ENCODE measurements at places on chromosomes 11 and 22.

GRCh38 chr22:26838471-26838825 lies 181.1 kb downstream of the MIAT start:
- DNase-seq: no peak

GRCh38 chr22:37126383-37126782 lies 16.9 kb upstream of the TMPRSS6 start:
- DNase-seq: no peak

GRCh38 chr11:67404515-67405195 lies 772 bp downstream of the TBC1D10C start:
- no peak for DNase-seq

GRCh38 chr11:110513259-110513801 lies 83.6 kb downstream of the FDX1 start:
- DNase-seq: no peak

GRCh38 chr11:77596626-77597025 lies 6.9 kb downstream of the AQP11 start:
- DNase-seq: no peak

DNA sequence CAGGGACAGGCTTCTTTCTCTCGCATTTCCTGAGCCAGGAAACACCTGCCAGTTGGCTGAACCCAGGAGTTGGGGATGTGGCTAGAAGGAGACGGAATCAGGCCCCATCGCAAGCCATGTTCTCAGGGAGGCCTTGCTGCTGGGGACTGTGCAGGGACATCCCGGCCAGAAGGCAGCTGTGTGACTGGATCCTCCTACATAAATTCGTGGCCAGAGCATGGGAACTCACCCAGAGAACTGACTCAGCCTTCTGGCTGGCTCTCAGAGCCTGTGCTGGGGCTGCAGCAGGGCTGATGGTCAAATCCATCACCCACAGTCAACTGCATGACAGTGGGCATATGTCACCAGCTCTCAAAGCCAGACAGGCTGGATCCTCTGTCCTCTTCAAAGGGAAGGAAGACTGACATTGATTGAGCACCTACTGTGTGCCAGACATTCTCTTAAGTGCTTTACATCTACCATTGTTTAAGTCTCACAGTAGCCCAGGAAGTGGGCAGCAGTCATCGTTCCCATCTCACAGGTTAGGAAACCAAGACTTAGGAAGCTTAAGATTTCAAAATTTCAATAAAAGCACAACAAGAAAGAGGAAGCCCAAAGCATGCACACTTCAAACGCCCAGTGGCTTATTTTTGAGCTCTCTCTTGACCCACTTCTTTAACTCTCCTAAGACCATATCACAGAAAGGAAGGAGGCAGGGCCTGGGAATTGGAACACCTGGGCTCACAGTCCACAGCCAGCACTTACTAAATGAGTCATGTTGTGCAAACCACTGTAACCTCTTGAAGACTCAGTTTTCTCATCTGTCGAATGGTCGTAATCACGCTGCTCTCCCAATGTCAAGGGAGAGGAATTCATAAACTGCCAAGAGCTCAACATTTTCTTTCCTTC lies 30.9 kb upstream of the CACNG2 start:
- no peak for DNase-seq

- peak; percentile 30 for DNase-seq
Measured at GRCh38 chr11:20966489-20966888, 297.1 kb downstream of the NELL1 start.

GRCh38 chr11:121626980-121627379 lies 174.2 kb upstream of the SORL1-AS1 start:
- no peak for DNase-seq

GRCh38 chr11:7056828-7057513 lies 31.8 kb upstream of the RBMXL2 start:
- no peak for DNase-seq

- no peak for DNase-seq
Measured at GRCh38 chr11:11946180-11946579, 62.2 kb downstream of the DKK3 start.

- DNase-seq: peak; percentile 86
Measured at GRCh38 chr22:38398609-38399461, 56.2 kb downstream of the KCNJ4 start.

DNA sequence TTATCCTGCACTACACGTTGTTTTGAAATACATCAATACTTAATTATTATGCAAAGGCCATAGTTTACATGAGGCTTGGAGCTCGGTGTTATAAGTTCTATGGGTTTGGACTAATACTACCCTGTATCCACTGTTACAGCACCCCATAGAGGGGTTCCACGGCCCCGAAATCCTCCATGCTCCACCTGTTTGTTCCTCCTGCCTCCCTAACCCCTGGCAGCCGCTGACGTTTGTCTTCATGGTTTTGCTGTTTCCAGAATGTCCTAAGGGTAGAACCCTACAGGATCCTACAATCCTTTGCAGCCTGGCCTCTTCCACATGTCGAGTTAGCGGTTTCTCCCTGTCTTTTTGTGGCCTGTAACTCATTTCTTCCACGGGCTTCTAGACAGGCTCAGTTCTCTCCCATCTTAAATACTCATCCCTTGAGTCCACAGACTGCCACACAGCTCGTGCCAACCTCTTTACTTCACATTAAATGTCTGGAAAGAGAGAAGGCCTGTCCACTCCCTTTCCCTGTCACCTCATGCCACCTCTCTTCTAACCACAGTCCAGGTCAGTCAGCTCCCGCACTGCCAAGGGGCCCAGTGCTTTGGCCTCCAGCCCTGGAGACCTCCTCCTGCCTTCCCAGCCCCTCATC lies 42.4 kb upstream of the TH start:
- DNase-seq: no peak

GRCh38 chr11:118060081-118060661 lies 16.7 kb upstream of the TMPRSS4 start:
- DNase-seq: no peak

DNA sequence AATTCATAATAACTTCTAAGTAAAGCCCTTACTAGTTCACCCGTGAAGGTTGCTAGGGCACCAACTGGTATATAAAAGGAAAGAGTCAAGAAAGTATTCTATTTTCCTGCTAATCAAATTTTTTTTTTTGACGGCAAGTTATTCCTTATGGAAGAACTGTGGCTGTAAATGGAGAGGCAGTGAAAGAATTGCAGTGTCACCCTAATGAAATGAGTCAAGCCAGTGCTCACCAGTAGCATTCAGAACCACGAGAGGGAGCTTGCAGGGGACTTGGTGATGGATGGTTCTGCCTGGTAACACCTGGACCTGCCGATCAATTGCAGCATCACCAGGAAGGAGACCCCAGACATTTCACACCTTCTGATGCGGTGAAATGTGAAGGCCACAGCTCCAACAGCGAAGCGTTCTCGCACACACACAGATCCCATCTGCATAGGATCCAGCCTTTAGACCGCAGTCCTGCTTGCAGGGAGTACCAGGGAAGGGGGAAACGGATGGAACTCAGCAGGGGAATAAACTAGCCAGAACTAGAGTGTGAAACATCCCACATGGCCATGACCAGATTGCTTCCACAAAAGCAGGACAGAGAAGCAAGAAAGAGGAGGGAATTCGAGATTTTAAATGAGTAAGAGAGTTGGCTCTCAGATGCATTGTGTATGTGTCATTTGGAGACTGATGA lies 326.2 kb downstream of the TBC1D22A start:
- DNase-seq: no peak

GRCh38 chr11:10401256-10401655 lies 53.8 kb upstream of the AMPD3 start:
- no peak for DNase-seq

GRCh38 chr22:38881997-38882879 lies 10.2 kb upstream of the CBX6 start:
- DNase-seq: no peak

- DNase-seq: no peak
Measured at GRCh38 chr22:34395370-34395769, 475.1 kb upstream of the LARGE1 start.

DNA sequence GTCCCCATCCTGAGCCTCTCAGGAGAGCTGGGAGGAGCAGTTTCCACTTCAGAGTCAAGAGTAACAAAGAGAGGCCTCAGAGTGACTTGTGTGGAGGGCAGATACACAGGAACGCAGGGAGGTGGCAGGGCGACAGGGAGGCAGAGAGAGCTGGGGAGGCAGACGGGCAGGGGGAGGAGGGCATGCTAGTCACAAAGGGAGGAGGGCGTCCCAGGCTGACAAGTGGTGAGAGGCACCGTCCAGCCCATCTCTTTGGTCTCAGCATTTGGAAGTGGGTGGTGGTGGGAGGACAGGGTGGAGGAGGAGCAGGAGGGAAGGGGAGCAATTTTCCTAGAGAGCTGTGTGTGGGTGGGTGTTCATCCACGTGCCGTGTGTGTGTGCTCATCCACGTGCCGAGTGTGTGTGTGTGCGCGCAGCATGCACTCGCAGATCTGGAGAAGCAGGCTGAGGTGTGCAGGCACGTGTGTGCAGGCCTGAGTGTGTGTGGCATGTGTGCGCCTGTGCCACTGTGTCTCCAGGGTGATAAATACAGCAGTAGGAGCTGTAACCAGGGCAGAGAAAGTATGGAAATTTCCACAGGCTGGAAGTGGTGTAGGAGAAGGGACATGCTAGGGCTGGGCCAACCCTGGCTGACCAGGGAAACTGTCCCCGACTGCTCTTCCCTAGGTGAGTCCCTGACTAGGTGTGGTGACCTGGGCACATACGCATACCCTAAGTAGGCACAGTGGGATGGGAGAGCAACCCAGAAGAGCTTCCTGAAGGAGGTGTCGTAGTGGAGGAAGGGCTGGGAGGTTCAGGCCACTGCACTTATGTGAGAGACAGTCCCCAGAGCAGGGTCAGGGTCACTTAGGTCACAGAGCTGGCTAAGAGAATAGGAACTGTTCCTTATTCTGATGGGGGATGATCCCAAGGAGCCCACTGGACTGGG lies 7.3 kb upstream of the PDE2A start:
- no peak for DNase-seq

DNA sequence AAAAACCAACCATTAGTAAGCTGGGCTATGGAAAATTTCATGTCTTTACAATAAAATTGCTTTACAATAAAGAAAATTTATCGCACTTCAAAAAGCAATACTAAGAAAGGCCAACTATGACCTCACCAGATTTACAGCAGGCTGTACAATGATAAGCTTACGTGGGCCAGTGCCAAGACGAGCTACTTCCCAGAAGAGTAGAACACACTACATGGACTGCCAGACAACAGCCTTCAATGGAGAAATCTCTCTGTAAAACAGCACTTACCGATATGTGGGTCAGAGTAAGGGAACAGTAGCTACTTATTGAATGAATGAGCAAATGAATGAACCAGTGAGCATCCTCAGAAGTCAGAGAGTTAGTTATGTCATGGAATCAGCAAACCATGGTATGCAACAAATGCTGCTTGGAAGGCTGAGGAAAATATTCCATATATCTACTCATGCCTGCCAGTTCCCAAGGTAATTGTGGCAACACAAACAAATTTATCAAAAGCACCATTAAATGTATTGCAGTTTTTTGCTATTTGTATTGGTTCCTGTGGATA lies 74.4 kb downstream of the SLC36A4 start:
- DNase-seq: no peak

DNA sequence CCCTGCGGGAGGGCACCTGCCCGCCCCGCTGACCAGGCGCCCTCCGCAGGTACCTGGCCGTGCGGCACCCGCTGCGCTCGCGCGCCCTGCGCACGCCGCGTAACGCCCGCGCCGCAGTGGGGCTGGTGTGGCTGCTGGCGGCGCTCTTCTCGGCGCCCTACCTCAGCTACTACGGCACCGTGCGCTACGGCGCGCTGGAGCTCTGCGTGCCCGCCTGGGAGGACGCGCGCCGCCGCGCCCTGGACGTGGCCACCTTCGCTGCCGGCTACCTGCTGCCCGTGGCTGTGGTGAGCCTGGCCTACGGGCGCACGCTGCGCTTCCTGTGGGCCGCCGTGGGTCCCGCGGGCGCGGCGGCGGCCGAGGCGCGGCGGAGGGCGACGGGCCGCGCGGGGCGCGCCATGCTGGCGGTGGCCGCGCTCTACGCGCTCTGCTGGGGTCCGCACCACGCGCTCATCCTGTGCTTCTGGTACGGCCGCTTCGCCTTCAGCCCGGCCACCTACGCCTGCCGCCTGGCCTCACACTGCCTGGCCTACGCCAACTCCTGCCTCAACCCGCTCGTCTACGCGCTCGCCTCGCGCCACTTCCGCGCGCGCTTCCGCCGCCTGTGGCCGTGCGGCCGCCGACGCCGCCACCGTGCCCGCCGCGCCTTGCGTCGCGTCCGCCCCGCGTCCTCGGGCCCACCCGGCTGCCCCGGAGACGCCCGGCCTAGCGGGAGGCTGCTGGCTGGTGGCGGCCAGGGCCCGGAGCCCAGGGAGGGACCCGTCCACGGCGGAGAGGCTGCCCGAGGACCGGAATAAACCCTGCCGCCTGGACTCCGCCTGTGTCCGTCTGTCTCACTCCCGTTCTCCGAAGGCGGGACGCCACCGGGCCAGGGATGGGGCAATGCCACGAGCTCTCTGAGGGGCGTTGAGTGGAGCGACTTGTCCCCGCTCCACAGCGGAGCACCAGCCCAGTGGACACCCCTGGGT lies 1.8 kb downstream of the GALR3 start:
- DNase-seq: no peak

All from COR-L47 (cell line).